ENCODE measurements at places on chromosomes 2 and 18.

GRCh38 chr2:104790901-104791495 is 62.9 kb upstream of the POU3F3 start:
- no peak for DNase-seq

GRCh38 chr2:122908159-122908558 is 1116.9 kb upstream of the CNTNAP5 start:
- DNase-seq, result no peak

GRCh38 chr2:69279211-69279610 is 107.8 kb downstream of the GFPT1 start:
- no peak for DNase-seq

GRCh38 chr2:68420254-68420910 is 46.7 kb downstream of the FBXO48 start:
- DNase-seq, result no peak

DNA sequence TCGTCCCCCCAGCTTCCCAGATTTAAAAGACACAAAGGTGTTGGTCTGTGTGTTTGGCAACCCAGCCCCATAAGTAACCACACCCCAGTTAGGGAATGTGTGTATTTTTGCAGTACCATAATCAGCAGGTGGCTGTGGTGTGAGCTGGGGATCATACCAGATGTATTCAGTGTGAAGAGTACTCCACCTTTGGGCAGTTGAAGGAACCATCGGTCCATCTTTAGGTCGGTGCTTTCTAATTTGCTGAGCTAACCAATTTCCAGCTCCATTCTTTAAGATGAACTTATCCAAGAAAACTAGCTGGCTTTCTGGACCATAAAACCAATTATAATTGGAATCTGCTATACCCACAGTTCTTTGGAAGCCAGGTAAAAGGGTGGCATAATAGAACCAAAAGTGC is 3.2 kb downstream of the DSEL start:
- no peak for DNase-seq

- no peak for DNase-seq
Observed at GRCh38 chr18:23943104-23943503, 71.5 kb upstream of the TTC39C start.

GRCh38 chr18:10727477-10727876 is 201.7 kb downstream of the NAPG start:
- no peak for DNase-seq

DNA sequence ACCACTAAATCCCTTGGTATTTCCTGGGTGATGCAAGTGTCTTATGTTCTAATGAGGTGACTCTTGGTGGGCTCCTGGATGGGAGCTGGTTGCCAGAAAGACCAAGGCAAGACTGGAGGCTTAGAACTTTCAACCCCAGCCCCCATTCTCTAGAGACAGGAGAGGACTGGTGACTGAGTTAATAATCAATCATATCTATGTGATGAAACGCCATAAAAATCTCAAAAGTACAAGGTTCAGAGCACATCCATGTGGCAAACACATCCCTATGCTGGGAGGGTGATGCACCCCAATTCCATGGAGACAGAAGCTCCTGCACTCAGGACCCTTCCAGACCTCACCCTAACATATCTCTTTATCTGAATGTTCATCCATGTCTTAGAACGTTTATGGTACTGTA is 139.5 kb upstream of the LINC00305 start:
- no peak for DNase-seq

DNA sequence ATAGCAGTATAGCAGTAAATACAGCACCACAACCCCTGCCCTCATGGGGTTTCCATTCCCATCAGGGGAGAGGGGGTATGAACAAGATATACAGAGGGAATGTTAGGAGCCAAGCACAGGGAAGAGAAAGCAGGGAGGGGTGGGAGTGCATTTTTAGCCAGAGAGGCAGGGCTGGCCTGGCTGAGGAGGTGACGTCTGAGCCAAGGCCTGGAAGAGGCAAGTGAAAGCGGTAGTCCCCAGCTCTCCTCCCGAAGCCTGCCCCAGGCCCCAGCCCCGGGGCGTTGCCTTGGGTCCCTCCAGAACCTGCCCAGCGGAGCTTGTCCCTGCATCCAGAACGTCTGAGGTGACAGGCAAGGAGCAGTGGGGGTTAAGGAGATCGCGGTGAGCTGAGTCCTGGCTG is 45.1 kb upstream of the FOSL2 start:
- no peak for DNase-seq

GRCh38 chr2:207155516-207156444 is 10.0 kb downstream of the KLF7 start:
- DNase-seq, result no peak

GRCh38 chr2:64667535-64667934 is 13.8 kb upstream of the SERTAD2 start:
- DNase-seq, result no peak

DNA sequence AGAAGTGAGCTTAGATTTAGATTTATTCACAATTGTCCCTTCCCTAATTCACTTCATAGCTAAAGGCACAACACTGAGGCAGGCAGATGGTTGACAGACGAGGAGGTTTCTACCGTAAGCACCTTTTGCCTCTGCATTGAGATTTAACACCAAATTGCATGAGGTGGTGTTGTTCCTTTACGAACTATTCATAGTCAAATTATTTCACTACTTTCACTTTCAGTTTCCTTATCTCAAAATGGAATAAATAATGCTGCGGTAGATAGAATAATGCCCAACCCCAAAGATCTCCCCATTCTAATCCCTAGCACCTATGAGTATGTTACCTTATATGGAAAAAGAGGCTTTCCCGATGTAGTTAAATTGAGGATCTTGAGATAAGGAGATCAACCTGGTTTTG is 58.9 kb upstream of the LINC00305 start:
- DNase-seq, result no peak

- no peak for DNase-seq
Observed at GRCh38 chr2:236195726-236196125, 27.5 kb upstream of the GBX2 start.

DNA sequence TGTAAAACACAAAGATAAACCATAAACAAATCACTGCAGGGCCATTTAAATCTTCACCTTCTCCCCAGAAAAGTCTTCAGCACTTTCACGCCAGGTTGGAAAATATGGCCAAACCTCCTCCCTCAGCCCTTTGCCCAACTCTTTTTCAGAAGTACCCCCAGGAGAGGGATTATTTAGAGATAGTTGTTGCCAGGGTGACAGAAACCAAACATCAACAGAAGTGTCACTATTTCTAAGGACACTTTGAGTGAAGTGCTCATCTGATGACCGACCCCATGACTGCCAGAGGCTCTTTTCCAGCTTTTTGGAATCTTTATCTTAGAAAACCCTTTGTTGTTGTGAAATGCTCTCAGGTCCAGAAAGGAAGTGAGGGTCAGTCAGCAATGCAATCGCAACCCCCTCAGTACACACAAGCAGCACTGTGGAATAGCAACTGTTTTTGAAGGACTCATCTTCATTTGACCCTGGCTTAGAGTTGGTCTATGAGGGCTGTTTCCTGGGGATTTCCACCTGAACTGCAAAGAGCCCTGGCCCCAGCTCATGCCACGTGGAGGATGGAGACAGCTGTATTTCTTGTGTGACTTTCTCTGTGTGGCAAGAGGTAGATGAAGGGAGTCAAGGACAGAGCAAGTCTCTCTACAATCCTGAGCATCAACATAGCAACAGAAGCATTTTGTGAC is 114.0 kb upstream of the STON1 start:
- DNase-seq, result no peak
